CD14-positive monocyte (primary cell): ENCODE measurements at places on chromosomes 2 and 18. TPM values are rescaled to one million over a fixed set of nuclear protein-coding genes. Genes with fewer than 3 reads are reported as not detected.
A peak's percentile ranks its signal among the peaks of the same experiment; 100 is the strongest.

- no peak for DNase-seq
Observed at GRCh38 chr18:8288472-8289195, 320.6 kb upstream of the RAB12 start.

GRCh38 chr2:7792031-7792651 is 874.9 kb downstream of the RNF144A start:
- no peak for DNase-seq

DNA sequence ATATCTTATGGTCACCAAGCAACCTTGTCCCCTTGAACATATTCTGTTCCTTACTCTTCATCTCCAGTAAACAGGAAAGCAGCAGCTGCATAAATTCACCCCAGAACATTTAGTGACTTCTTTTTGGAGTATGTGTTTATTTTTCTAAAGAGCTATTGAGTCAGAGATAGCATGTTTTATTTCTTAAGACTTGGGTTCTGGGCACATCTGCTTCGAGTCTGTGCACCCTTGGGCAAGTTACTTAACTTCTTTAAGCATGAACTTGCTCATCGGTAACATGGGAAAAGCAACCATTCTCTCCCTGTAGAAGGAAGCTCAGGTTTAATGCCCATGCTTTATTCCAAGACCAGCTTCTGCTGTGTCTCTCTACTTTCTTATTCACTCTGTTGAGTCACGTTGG is 309.3 kb upstream of the MEX3C start:
- DNase-seq: no peak

GRCh38 chr2:236536727-236537398 is 32.8 kb upstream of the ACKR3 start:
- DNase-seq: no peak

DNA sequence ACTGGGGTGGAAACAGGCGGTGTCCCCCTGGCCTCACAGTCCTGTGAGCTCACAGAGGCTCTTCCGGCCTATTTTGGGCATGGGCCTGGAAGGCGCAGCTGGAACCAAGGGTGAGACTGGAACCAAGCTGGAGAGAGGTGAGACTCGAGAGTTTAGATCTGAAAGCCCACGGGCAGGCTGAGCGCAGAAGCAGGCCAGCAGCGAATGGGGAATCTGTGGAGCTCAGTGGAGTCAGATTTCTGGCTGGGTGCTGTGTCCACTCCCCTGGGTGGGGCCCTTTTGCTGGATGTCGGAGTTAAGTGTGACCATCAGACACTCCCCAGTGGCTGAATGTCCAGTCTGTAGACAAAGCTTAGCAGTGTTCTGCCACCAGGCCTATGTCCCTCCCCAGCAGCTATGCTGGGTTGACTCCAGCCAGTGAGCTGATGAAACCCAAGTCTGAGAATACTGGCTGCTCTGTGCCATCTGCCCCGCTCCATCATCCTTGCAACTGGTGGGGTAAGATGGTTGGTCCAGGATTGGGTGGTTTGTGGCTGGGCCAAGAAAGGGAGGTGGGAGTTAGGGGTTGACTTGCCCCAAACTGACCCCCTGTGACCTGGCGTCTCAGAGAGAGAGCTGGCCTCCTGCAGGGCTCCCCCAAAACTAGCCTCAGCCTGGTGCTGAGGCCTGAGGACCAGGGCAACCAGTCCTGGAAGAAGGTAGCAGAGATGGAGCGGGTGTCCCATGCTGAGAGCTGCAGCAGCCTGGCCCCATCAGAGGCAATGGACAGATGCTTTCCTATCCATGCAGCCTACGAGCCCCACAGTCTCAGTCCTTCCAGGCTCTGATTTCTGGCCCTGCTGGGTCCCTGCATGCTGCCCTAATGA is 34.4 kb downstream of the CYP26B1 start:
- no peak for DNase-seq

DHRS9 gene
- polyA plus RNA-seq: 12.9 TPM

- DNase-seq: no peak
Observed at GRCh38 chr2:165745916-165746315, 48.1 kb downstream of the GALNT3 start.

DNA sequence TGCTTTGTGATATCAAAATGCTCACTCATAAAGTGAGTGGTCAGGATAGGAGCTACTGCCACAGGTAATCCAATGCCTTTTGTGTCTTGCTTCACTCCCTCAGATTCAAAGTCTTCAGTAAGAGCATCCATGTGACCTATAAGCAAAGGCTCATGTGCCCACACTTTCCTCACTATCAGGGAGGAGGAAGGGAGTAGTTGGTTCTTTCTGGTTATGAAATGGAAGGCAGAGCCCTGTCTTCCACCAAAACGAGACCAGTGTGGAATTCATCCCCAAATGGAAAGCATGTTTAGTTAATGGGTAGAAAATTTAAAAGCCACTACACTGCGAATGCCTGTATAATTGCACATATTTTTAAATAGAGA is 25.8 kb downstream of the IL1F10 start:
- DNase-seq: no peak

DNA sequence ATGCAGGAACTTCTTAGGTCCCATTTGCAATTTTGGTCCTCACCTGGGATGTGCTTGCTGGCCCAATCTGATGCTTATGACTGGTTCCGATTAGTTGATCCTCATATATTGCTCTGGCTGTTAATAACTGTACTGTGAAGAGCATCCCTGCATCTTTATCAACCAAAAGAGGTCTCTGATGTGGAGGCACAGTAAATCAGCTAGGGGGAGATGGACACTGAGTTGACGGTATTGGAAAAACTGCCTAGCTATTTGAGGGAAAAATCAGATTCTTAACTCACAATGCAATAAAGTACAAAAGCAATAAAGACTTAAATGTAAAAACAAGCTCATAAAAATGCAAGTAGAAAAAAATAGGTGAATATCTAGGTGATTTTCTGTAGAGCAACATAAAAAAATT is 188.0 kb upstream of the TCF4 start:
- no peak for DNase-seq

- DNase-seq: no peak
Observed at GRCh38 chr2:118850168-118850900, 2.9 kb upstream of the EN1 start.

SYT4 gene
- polyA plus RNA-seq: not detected

- no peak for DNase-seq
Observed at GRCh38 chr2:171726847-171727450, 39.7 kb downstream of the DYNC1I2 start.

GRCh38 chr2:181262782-181263181 is 194.4 kb upstream of the ITGA4 start:
- DNase-seq: no peak

DNA sequence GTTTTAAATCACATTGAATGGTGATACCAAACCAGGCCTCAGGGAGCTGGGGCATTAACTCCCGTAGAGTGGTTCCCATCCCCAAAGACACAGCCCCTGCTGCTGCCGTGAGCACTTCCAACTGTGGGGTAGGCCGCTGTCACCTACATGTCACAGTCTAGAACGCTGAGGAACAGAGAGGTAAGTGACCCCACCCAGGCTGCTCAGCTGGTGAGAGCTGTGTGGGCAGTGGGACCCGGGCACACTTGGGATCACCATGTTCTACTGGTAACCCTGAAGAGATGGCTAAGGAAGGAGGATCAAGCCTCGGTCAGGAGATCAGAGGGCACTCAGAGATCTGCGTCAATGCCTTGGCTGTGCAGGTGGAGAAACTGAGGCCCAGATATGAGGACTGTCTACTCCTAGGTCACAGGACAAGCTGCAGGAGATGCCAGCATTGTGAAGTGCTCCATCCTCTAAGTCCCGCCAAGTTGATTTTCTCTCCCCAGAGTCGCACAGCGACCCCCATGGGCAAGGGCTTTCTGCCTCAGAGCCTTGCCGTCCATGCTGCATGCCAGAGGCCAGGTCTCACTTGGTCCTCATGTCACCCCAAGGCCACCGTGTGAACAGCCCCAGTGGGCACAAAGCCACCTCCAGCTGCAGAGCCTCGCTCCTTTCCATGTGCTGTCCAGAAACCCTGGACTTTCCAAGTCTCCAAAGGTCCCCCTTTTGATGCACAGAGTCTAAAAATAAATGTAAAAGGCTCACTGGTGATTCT is 144.2 kb upstream of the OTOS start:
- no peak for DNase-seq

DNA sequence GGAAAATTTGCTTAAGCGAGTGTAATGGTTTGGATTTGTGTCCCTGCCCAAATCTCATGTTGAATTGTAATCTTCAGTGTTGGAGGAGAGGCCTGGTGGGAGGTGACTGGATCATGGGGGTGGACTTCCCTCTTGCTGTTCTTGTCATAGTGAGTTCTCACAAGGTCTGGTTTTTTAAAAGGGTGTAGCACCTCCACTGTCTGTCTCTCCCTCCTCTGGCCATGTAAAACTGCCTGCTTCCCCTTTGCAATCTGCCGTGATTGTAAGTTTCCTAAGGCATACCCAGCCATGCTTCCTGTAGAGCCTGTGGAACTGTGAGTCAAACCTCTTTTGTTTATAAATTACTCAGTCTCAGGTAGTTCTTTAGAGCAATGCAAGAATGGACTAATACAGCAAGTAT is 6.6 kb downstream of the YIPF4 start:
- peak; percentile 78 for DNase-seq

DNAJC5G gene
- polyA plus RNA-seq: not detected in 2 replicates

GRCh38 chr2:37198681-37199065 is 2.4 kb downstream of the CEBPZOS start:
- DNase-seq: no peak

DNA sequence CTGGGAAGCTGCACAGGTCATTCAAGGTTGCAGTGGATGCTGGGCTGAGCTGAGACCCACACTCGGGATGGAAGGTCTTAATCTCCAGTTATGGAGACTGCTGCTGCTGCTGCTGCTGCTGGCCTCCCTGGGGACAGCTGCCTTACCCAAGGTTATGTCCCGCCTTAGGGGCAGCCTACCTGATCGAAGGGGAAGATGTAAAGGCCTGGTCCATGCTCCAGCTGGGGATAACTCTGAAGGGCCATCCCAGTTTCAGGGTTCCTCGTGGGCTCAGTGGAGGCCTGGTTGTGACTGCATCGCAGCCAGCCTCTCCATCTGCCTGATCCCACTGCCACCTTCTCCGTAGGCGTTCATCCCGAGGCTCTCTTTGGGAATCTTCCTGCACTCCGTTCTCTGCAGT is 33.0 kb downstream of the RHOB start:
- no peak for DNase-seq

DNA sequence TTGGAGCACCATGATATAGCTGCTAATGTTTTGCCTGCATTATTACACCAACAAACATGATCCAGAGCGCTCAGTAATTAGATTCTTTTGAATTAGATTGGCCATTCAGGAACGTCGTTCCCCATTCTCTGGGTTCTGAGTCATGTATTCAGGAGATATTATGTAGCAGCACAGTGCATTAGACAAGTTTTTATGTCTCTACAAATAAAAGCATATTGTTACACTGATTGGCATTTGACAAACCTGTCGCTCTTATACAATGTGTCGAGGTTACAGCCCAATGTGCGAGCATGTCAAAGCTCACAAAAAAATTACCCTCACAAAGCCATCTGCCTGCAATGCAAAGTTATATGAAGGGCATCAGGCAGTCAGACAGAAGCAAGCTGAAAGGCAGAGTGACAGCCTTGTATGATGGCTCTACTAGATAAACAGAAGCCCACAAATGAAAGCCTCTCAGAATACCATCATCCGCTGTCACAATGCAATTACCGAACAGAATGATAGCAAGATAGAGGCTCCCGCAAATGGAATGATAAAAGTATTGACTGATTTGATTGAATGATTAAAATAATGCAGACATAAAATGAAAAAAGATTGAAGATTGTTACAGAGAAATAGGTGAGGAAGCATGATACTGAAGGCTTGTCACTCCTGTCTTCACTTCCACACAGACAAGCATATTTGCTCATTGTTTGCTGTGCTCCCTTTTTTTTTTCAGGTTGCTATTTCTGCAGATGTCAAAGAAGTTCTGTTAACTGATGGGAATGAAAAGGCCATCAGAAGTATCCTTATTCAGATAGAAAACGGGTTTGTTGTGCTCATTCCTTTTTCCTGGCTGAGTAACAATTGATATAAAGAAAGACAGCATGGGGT is 234.6 kb upstream of the SIX3 start:
- no peak for DNase-seq

DNA sequence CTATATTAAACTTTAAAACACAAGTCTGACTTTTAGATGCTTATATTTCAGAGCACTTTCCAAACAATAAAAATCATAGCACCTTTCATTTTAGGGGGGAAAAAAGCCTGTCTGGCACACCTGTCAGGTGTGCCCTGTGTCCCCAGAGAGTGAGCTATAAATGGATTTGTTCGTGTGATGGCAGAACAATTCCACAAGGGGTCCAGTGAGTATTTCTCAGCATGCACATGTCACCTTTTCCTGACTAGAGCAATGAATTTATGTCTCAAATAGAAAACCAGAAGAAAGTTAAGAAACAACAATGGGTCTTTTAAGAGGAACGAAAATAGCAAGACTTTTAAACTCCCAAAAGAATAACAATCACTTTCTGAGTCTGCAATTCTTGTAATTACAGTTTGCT is 55.9 kb downstream of the ACVR1C start:
- no peak for DNase-seq

GRCh38 chr2:135991861-135992260 is 6.4 kb upstream of the DARS1 start:
- no peak for DNase-seq

DNA sequence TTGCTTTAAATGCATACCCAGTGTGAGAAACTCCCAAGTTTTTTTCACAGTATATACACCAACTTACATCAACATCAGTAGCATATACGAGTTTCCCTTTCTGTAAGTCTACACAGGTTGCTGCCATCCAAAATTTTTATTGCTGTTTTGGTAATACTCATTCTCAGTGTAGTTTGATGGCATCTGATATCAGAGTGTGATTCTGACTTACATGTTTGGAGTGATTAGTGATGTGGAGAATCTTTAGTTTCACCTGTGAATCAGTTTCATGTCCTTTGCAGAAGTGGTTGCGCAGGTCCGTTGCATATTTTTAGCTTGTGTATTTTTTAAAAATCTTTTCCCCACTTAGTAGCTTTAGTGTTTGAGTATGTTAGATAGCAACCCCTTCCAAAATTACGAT is 50.1 kb downstream of the CCDC74A start:
- DNase-seq: no peak

- DNase-seq: no peak
Observed at GRCh38 chr18:70397259-70397925, 108.5 kb downstream of the SOCS6 start.

DNA sequence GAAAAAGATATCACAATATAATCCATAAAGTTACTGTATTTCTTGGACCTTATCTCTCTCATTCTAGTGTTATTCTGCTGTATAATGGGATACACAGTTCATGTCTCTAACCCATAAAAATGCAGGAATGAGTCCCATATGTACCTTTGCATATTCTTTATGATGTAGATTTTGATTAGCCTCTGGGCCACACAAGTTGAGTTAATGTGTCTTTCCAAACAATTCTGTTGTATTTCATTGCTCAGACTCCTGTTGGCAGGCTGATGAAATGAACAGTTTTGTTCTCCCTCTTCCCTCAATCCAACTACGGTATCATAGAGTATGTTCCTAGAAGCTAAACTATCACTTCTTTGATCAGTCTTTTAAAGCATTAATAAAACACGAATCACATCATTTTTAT is 113.2 kb upstream of the SATB2 start:
- no peak for DNase-seq

GRCh38 chr18:54031243-54031642 is 193.2 kb downstream of the MBD2 start:
- no peak for DNase-seq

CERKL gene
- 8.6 TPM for polyA plus RNA-seq

- DNase-seq: peak; percentile 26
Observed at GRCh38 chr2:32838418-32838817, 108.3 kb upstream of the LTBP1 start.
